NCI-H748 treated with DMSO at 0.1 percent for 48 hours (cell line): ENCODE measurements at places on chromosomes 7 and 10.

DNA sequence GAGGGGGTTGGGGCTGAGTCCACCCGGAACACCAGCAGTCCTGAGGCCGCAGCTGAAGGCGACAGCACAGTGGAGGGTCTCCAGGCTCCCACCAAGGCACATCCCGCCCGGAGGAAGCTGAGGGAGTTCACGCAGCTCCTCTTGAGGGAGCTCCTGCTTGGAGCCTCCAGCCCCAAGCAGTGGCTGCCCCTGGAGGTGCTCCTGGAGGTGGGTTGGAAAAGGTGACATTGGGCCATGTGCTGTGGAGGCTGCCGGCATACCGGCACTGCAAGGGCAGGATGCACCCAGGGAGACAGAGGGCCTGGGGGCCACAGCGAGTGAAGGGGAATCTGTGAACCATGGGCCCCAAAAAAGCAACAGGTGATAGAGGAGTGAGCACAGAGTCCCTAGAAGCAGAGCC lies 119.4 kb downstream of the LRRC18 start:
- DNase-seq: no peak

DNA sequence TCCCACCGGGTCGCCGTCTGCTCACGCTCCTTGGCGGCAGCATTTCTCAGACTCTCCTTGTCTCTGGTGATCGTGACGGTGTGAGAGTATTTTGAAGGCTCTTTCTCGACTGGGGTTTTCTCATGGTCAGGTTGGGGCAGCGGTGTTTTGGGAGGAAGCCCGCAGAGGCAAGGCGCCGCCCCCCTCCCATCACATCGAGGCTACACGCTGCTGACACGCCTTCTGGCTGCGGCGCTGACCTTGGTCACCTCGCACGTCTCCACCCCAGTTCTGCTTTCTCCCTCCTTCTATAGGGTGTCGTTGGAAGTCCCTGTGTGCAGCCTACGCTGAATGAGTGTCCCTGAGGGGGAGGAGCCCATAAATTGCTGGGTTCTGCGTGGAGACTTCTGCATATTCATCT lies 55.2 kb downstream of the GLRX3 start:
- DNase-seq: no peak

- no peak for DNase-seq
Measured at GRCh38 chr7:98771941-98772603, 97.7 kb downstream of the TMEM130 start.

- no peak for DNase-seq
Measured at GRCh38 chr10:75396631-75397495, 4.7 kb downstream of the ZNF503 start.

GRCh38 chr7:4612237-4612636 lies 69.9 kb upstream of the FOXK1 start:
- DNase-seq: no peak

DNA sequence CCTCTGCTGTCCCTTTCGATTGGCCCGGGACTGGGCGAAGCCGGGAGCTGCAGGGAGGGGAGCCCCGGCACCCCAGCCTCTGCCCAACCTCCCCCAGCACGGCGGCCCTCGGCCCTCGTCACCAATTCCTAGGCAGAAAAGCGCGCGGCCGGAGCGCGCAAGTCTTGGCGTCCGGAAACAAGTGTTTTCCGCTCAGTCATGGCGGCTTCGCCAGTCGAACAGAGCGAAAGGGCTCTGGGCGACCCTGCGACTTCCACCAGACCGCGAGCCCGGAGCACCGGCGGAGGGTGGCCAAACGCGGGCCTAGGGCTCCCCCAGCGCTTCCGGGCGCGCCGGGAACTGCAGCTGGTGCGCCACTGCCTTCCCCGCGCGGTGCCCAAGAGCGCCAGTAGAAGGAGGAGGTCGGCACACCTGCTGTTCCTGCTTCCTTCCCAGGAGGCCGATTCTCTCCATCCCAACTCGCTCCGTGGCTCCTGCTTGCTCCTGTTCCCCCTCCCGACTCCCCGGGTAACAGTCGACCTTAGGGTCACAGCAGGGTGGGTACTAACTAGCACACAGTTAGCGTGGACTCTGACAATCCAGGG lies 729.9 kb downstream of the ZWINT start:
- peak; percentile 85 for DNase-seq

GRCh38 chr10:113651898-113652297 lies 11.9 kb downstream of the NRAP start:
- DNase-seq: no peak

DNA sequence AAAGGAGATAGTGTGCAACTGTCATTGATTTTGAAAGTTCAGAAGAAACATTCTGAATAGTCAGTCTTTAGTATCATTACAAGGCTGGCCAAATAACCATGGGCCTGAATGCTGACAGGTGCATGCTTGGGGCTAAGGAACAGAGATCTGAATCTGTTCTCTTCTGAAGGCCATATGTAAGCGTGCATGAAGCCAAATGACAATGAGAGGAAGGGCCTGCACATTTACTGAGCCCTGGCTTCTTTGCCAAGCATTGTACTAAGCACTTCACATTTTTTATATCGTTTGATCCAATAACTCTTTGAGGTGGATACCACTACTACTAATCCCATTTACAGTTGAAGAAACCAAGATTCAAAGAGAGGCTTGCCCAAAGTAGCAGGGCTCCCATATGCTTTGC lies 22.5 kb upstream of the TIAL1 start:
- DNase-seq: no peak

DNA sequence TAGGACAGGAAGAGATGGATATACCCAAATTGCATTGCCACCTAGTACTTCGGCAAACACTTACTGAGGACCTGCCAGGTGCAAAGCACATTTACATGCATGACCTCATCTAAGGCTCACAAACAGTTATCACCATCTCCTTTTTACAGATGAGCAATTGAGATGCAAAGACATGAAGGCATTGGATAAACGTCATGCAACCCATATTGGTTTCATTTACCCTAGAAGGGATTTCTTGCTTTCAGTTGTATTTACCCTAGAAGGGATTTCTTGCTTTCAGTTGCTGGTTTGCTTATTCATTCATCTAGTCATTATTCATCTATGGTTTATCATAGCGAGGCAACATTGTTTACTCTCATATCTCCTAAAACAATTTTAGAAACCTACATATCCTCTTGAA lies 52.2 kb downstream of the STEAP1B start:
- DNase-seq: peak; percentile 87

GRCh38 chr7:128681794-128682537 lies 9.9 kb downstream of the GARIN1A start:
- DNase-seq: no peak

DNA sequence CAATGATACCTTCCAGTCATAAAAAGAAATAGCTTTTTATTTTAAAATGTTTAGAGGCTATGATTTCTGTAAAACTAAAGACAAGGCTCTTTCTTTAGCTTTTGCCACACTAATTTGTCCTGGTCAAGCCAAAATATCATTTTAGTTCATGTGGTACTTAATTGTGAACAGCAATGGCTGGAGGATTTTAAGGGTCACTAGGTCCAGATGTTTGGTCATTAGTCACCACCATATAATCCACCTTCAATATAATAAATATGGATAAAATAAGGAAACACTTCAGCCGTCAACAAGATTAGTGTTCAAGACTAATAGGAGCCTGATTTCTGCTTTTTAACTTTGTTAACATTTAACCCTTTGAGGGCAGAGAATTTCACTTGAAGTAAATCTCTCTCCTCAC lies 50.0 kb upstream of the HGF start:
- no peak for DNase-seq

DNA sequence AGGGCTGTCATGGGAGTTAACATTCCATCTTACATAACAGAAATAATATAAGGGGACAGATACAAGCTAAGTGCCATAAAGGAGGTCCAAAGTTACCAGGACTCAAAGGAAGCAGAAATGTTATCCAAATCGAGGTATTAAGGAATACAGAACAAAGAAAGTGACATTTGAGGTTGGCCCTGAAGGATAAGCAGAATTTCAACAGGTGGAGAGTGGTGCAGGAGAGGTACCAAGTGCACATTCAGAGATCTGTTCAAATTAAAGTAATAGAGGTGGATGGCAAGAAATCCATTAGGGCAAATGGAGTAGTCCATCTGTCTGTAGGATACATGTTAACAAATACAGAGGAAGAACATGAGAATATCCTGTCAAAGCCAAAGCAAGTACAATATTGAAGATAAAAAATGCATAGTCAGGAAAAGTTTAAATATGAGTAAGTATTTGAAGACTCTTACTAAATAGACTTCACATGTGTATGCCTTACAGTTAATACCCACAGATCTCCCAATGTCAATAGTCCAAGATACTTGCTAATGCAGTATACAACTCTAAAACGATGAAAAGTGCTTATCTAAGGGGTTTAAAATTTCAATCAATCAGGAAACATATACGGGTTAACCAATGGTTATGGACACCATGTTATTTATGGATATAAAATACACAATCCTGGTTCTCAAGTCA lies 10.0 kb downstream of the CDK6 start:
- DNase-seq: no peak

DNA sequence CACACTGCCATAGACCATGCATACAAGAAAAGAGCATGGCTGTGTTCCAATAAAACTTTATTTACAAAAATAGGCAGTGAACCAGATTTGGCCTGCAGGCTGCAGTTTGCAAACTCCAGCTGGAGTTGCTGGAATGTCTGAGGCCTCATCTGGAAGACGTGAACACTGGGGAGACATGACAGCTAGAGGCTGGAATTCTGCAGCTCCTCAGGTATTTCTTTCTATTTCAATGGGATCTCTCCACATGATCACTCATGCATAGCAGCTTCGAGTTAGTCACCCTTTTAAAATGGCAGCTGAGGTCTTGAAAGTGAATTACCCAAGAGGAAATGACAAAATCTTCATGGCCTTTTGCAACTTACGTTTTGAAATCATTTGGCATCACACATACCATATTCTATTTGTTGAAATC lies 52.6 kb upstream of the BET1 start:
- DNase-seq: no peak

DNA sequence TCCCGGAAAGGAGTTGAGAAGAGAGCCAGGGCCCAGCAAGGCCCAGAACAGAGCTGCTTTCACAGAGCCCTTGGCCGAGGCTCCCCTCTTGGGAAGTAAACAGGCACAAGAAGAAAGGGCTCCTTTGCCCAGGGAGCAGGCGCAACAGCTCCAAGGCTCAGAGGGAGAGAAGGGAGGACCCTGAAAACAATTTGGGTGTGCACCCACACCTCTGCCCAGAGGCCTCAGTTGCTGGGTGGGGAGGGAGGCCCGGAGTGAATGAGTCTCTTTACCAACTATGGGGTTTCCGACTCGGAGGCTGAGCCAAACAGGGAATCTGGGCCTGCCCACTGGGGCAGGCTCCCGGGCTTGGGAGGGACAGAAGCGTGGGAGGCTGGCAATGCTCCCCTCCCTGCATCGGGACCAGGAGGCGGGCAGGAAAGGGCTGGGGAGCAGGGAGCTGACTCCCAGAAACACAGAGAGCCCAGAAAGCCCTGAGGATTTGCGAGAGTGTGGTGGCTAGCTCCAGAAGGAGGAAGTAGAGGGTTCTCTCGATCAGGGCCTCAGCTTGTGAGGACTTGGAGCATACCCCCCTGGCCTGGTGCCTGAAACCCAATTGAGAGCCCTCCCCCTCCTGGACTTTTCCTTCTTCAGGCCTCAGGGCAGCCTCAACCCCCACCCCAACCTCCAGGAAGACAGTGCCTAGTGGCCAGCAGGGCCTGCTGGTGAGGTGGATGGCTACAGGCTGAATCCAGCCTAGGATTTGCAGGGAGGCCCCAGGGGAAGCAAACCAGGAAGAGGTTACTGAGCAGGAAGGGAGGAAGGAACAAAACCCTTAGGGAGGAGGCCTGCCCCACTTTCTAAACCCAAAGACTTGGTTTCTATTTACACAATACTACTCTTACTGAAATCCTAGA lies 6.2 kb downstream of the C10orf105 start:
- DNase-seq: no peak

- DNase-seq: no peak
Measured at GRCh38 chr10:16592378-16592777, 70.7 kb upstream of the C1QL3 start.

DNA sequence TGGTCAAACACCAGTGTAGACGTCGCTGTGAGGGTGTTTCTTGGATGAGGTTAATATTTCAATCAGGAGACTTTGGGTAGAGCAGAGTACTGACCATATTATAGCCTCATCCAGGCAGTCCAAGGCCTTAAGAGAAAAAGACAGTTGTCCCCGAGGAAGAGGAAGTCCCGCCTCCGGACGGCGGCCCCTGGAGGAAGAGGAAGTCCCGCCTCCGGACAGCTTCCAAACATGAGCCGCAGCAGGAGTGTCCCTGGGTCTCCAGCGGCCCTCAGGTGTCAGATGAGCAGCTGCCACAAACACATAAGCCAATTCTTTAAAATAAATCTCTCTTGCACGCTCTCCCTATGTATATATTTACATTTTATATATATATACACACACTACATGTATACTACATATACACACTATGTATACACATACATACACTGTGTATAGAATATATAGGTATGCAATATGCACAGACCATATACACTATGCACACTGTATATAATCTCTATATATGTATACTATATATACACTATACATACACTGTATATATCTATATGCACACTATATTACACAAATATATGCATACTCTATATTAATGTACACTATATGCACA lies 37.5 kb downstream of the PWWP2B start:
- no peak for DNase-seq

DNA sequence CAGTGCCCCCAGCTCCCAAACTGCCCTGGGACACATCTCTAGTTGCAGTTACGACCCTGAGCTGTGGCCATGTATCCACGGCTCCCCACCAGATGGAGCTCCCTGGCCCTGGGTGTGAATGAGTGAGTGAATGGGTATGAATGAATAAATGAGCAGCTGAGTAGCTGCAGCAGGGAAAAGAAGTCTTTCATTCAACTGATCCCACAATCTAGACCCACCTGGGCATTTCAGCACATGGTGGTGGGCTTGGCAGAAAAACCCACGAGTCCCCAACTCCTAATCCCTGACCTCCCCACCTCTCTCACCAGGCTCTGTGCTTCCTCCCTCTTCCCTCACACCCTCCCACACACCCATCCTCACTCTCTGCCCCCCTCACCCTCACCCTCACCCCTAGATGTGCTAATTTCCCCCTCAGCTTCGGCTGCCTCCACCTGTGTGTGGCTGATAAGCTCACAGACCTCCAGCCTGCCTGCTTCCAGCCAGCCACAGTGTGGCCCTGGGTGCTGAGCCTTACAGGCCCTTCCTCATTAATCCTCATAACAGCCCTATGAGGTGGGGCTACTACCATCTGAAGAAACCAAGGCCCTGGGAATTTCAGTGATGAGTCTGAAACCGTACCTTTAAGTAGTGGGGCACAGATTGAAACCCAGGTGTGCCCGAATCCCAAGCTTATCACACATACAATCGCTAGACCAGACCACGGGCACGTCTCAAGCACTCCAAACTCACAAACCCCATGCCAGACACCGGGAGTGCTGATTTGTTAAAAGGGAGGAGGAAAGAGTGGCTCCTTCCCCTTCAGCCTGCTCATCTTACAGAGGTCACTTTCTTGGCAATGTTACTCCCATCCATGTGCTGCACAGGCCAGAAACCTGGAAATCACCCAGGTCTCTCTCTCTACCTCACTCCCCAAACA lies 2.2 kb upstream of the ATP6V1F start:
- no peak for DNase-seq
